Central memory CD8-positive, alpha-beta T cell (primary cell): ENCODE measurements at places on chromosomes 4 and X.
A peak's percentile ranks its signal among the peaks of the same experiment; 100 is the strongest.

GRCh38 chr4:2193326-2193725 lies 48.6 kb downstream of the HAUS3 start:
- H3K36me3 ChIP-seq: no peaks in the 10 kb centered on the region
- no peaks in the 10 kb centered on the region for H3K27me3 ChIP-seq
- no peak for DNase-seq
- H3K27ac ChIP-seq: no peak overlapping the region
- no peak overlapping the region for H3K4me3 ChIP-seq

DNA sequence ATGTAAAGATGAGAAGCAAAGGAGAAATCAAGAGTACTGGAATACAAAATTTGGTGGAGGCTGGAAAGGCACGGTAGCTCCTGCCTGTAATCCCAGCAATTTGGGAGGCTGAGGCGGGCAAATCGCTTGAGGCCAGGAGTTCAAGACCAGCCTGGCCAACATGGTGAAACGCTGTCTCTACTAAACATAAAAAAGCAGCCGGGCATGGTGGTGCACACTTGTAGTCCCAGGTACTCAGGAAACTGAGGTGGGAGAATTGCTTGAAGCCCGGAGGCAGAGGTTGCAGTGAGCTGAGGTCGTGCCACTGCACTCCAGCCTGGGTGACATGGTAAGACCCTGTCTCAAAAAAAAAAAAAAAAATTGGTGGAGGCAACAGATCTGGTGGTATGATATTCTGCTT lies 1086.0 kb downstream of the NLGN4X start:
- DNase-seq: no peak
- H3K4me1 ChIP-seq: no peaks in the 10 kb centered on the region
- no peak overlapping the region for H3K4me3 ChIP-seq

GRCh38 chr4:138307319-138307718 lies 65.2 kb upstream of the SLC7A11 start:
- DNase-seq: no peak
- H3K27ac ChIP-seq: no peak overlapping the region
- no peaks in the 10 kb centered on the region for H3K27me3 ChIP-seq
- no peaks in the 10 kb centered on the region for H3K4me1 ChIP-seq
- no peak overlapping the region for H3K4me3 ChIP-seq
- no peaks in the 10 kb centered on the region for H3K36me3 ChIP-seq

DNA sequence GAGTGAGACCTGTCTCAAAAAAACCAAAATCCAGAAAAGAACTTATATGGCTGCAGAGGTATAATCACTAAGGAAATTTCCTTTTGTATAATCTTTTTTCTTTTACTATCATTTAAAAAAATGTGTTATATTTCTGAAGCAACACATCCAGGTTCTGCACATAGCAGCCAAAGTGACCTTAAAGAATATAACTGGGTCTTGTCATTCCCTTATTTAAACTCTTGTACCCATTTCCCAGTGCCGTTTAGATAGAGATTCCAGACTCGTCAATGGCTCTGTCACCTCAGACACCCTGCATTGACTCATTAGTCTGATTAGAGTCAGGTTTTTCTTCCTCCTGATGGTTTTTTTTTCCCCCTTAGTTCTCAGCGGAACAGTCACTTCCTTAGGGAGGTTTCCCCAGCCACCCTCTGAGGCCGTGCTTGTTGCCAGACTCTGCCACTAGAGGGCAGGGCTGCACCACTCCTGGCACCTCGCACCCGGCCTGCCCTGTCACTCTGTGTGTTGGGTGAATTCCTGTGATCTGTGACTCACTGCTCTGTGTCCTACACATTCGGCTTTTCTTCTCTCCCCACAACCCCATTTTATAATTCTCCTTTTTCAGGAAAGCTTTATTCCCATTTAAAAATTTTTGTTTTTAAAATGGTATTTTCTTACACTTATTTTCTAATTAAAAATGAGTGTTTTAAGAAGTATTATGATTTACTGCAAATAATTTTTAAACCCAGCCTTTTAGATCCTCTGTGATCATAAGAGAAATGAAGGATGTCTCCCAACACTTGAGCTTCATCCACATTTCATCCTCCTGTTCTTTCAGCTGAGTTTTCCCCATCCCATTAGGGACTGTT lies 32.1 kb downstream of the HTT start:
- no peaks in the 10 kb centered on the region for H3K27me3 ChIP-seq
- peak; percentile 71 for DNase-seq
- peaks cover 13% of the 10 kb centered on the region for H3K4me1 ChIP-seq

GRCh38 chrX:153459986-153460385 lies 10.4 kb downstream of the HAUS7 start:
- H3K4me1 ChIP-seq: no peaks in the 10 kb centered on the region
- no peak overlapping the region for H3K27ac ChIP-seq
- DNase-seq: no peak
- no peak overlapping the region for H3K4me3 ChIP-seq
- H3K36me3 ChIP-seq: peaks cover 18% of the 10 kb centered on the region

DNA sequence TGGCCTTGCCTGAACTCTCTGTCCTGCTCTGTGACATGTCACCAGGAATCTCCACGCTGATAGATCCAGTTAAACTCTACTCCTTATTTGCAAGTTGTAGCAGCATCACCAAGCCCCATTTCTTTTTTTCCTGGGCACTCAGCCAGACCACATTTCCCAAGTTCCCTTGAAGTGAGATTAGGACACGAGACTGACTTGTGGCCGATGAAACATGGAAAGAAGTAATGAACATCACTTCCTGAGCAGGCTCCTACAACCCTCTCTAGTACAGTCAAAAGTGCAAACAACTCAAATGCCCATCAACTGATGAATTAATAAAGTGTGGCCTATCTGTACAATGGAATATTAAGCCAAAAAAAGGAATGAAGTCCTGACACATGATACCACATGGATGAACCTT lies 74.6 kb downstream of the MAP3K15 start:
- no peak overlapping the region for H3K27ac ChIP-seq
- H3K27me3 ChIP-seq: peaks cover 9% of the 10 kb centered on the region
- DNase-seq: no peak
- H3K36me3 ChIP-seq: no peaks in the 10 kb centered on the region

DNA sequence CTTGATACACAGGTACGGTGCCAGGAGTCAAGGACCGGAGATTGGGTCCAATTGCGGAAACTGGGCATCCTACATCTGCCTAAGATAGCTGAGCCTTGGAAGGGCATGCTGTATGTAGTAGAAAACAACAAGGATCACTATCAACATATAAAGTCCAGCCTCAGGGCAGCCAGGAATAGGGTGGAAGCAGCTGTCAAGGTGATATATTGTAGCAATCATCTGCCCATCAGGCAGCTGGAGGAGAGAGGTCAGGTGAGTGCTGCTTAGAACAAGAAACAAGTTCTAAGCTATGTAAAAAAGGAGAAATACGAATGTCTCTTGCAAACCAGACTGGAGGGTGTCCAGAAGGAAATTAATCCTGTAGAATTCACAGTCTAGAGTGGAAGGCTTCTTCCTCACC lies 34.8 kb downstream of the KCNE5 start:
- no peak overlapping the region for H3K27ac ChIP-seq
- no peak for DNase-seq
- no peaks in the 10 kb centered on the region for H3K4me1 ChIP-seq
- H3K36me3 ChIP-seq: no peaks in the 10 kb centered on the region
- H3K4me3 ChIP-seq: no peak overlapping the region

GRCh38 chr4:8594097-8595038 lies 1.8 kb downstream of the CPZ start:
- no peak for DNase-seq
- H3K27ac ChIP-seq: no peak overlapping the region

DNA sequence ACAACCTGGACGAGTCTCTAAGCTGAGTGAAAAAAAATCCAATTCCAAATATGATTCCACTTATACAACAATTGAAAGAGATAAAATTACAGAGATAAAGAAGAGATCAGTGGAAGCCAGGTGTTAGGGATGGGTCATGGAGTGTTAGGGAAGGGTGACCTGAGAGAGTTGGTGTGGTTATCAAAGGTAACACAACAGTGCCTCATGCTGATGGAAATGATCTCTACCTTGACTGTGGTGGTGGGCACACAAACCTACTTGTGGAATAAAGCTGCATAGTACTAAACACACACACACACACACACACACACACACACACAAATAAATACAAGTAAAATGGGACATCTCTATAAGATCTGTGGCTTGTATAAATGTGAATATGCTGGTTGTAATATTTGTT lies 26.0 kb downstream of the BEND2 start:
- no peak overlapping the region for H3K27ac ChIP-seq
- no peaks in the 10 kb centered on the region for H3K27me3 ChIP-seq
- no peak overlapping the region for H3K4me3 ChIP-seq
- H3K36me3 ChIP-seq: no peaks in the 10 kb centered on the region

- H3K36me3 ChIP-seq: no peaks in the 10 kb centered on the region
These were observed 102.9 kb downstream of the TSPAN7 start for GRCh38 chrX:38664285-38664684.

GRCh38 chr4:109764789-109765402 lies 35.0 kb upstream of the PLA2G12A start:
- H3K4me1 ChIP-seq: no peaks in the 10 kb centered on the region
- DNase-seq: no peak
- no peak overlapping the region for H3K4me3 ChIP-seq
- no peak overlapping the region for H3K27ac ChIP-seq
- no peaks in the 10 kb centered on the region for H3K36me3 ChIP-seq

DNA sequence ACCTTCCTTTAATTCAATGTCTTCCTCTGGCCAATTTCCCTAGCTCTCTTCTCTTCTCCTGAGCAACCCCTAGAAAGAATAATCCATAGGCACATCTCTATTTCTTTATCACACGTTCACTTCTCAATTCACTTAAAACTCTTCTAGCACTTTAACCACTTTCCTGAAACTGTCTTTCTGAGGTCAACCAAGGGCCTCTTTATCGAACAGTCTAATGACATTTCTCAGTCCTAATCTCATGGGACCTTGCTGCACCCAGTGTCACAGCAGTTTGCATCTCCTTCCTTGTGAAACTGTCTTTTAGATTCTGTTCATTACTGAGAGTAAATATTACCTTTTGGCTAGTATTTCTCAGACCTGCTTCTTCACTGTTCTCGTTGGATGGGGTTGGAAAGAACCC lies 285.3 kb upstream of the RASGEF1B start:
- peaks cover 7% of the 10 kb centered on the region for H3K4me1 ChIP-seq
- no peak overlapping the region for H3K4me3 ChIP-seq
- no peaks in the 10 kb centered on the region for H3K36me3 ChIP-seq
- no peaks in the 10 kb centered on the region for H3K27me3 ChIP-seq
- DNase-seq: no peak

- no peaks in the 10 kb centered on the region for H3K27me3 ChIP-seq
- peaks cover 2% of the 10 kb centered on the region for H3K36me3 ChIP-seq
These were observed 605.1 kb downstream of the ADGRL3 start for GRCh38 chr4:61805227-61805626.

- no peak overlapping the region for H3K4me3 ChIP-seq
- no peak for DNase-seq
- no peaks in the 10 kb centered on the region for H3K4me1 ChIP-seq
- no peaks in the 10 kb centered on the region for H3K36me3 ChIP-seq
These were observed 41.1 kb downstream of the LUZP4 start for GRCh38 chrX:115330498-115331168.

- no peaks in the 10 kb centered on the region for H3K4me1 ChIP-seq
- no peak overlapping the region for H3K4me3 ChIP-seq
- no peaks in the 10 kb centered on the region for H3K36me3 ChIP-seq
- H3K27me3 ChIP-seq: no peaks in the 10 kb centered on the region
- H3K27ac ChIP-seq: no peak overlapping the region
These were observed 139.9 kb upstream of the USP9X start for GRCh38 chrX:40945361-40945713.

DNA sequence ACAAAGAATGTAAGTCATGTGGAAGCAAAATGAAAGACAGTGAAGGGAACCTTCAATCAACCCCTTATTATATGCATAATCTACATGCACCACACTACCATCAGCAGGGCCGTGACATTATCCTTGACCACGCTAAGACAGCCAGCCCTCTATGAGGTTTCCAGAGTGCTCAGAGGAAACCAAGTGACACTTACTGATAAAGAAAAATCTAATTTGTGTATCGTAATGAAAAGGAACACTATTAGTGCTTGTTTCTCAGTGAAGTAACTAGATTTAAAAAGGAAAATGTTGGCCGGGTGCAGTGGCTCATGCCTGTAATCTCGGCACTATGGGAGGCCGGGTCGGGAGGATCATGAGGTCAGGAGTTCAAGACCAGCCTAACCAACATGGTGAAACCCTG lies 56.4 kb downstream of the ABCG2 start:
- no peaks in the 10 kb centered on the region for H3K4me1 ChIP-seq
- peaks cover 42% of the 10 kb centered on the region for H3K27me3 ChIP-seq
- no peak overlapping the region for H3K27ac ChIP-seq
- H3K36me3 ChIP-seq: no peaks in the 10 kb centered on the region
- H3K4me3 ChIP-seq: no peak overlapping the region

GRCh38 chrX:150753968-150754367 lies 60.8 kb downstream of the MTMR1 start:
- peaks cover 6% of the 10 kb centered on the region for H3K4me1 ChIP-seq
- DNase-seq: no peak
- no peak overlapping the region for H3K4me3 ChIP-seq
- peaks cover 22% of the 10 kb centered on the region for H3K36me3 ChIP-seq
- H3K27ac ChIP-seq: peak overlapping the region; percentile 25
- no peaks in the 10 kb centered on the region for H3K27me3 ChIP-seq

DNA sequence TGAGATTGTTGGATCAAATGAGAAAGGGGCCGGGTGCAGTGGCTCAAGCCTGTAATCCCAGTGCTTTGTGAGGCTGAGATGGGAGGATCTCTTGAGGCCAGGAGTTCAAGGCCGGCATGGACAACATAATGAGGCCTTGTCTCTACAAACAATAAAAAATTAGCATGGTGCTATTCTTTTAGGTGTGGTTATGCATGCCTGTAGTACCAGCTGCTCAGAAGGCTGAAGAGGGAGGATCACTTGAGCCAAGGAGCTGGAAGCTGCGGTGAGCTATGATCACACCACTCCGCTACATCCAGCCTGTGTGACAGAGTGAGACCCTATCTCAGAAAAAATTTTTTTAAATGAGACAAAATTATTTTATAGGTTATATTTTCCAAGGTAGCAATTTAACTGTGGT lies 49.7 kb upstream of the TMEM150C start:
- H3K4me1 ChIP-seq: no peaks in the 10 kb centered on the region
- no peak for DNase-seq
- peaks cover 2% of the 10 kb centered on the region for H3K36me3 ChIP-seq
- H3K27ac ChIP-seq: no peak overlapping the region
- H3K4me3 ChIP-seq: no peak overlapping the region

DNA sequence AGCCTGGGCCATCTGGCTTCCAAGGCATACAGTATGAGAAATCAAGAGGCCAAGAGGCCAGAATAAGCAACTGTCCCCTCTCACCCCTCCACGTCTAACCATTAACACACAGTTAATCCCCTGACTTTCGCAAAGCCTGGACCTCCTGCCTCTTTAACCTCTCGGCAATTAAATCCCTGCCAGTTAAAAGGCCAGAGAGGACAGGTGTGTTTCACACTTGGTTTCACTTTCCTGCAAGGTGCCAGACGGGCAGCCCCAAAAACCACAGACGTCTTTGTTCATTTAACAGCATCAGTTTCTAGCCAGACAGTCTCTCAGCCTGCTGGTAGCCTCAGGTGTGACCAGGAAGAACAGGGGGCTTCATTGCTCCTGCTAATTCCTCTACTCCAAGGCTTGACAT lies 91.1 kb upstream of the KIT start:
- H3K36me3 ChIP-seq: no peaks in the 10 kb centered on the region
- no peak overlapping the region for H3K27ac ChIP-seq
- no peak overlapping the region for H3K4me3 ChIP-seq
- no peak for DNase-seq

- no peaks in the 10 kb centered on the region for H3K4me1 ChIP-seq
- DNase-seq: no peak
- no peak overlapping the region for H3K27ac ChIP-seq
- H3K4me3 ChIP-seq: no peak overlapping the region
These were observed 172.1 kb downstream of the OPHN1 start for GRCh38 chrX:68261060-68261672.
